ENCODE measurements at places on chromosomes 6 and 20.

GRCh38 chr6:69871107-69871506 lies 4.8 kb downstream of the COL19A1 start:
- no peak for DNase-seq

DNA sequence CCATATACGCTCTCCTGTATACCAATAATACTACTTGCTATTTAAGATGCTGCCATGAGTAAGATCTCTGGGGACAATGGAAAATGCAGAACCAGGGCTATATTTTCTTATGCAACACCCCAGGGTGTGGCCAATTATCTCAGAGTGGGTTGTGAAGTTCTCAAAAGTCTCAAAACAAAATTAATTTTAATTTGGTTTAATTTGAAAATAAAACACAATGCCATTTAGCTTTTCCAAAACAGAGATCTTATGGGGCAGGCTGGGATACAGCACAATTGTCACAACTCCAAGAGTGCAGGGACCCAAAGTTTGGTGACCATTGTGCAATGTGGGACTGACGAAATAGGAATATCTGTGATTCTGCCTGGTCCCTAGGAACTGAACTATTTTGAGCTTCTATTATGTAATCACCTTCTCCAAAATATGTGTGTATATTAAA lies 43.1 kb downstream of the MBOAT1 start:
- DNase-seq, result no peak

GRCh38 chr20:37886851-37887297 lies 16.1 kb upstream of the VSTM2L start:
- no peak for DNase-seq

- no peak for DNase-seq
Measured at GRCh38 chr6:41922154-41922553, 855 bp downstream of the BYSL start.

DNA sequence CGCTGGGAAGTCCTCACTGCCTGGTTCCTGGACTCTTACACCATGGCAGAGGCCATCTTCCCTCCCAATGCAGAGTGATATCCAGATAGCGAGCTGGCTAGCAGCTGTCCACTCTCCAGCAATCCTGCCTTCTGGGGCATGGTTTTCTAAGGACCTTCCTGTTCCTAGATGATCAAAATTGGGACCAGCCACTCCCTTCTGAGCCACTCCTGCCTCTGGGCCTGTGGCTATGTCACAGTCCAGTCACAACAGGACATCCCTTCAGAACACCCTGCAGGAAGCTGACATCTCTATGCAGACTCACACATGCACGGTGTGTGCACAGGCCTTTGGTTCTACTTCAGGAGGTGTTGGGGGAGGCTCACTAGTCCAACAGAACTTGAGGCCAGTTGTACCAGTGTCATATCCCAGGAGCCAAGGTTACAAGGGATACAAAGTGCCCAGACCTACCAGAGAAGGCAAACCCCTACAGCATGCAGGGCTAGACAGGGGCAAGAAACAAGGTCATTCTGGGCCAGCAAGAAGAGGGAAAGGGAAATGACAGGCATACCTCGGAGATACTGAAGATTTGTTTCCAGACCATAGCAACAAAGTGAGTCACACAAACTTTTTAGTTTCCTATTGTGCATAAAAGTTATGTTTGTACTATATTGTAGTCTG lies 2.7 kb upstream of the MCCD1 start:
- DNase-seq, result no peak

- no peak for DNase-seq
Measured at GRCh38 chr6:2826131-2826530, 15.5 kb downstream of the SERPINB1 start.

- no peak for DNase-seq
Measured at GRCh38 chr6:163329991-163330390, 84.5 kb upstream of the QKI start.
